Endothelial cell of coronary artery (primary cell): ENCODE measurements at places on chromosomes 2 and 18. TPM values are rescaled to one million over a fixed set of nuclear protein-coding genes. Genes with fewer than 3 reads are reported as not detected.

SCN3A gene
- 0.09 TPM in 1 of 2 replicates, not detected in the other for total RNA-seq

TSPYL6 gene
- total RNA-seq, result not detected in 2 replicates

LRRC30 gene
- total RNA-seq, result not detected in 2 replicates

SDC1 gene
- 0.47 and 1.5 TPM in 2 replicates for total RNA-seq

TEKT4 gene
- total RNA-seq, result not detected in 2 replicates

FBXO15 gene
- 0.09 and 0.38 TPM in 2 replicates for total RNA-seq

HOXD4 gene
- 0.36 and 2.8 TPM in 2 replicates for total RNA-seq

NAT8 gene
- not detected in 2 replicates for total RNA-seq

RAD51AP2 gene
- not detected in 2 replicates for total RNA-seq

FOXD4L1 gene
- total RNA-seq, result 0.18 TPM in 1 of 2 replicates, not detected in the other

SLC30A3 gene
- not detected in 2 replicates for total RNA-seq

FN1 gene
- total RNA-seq, result 3,205 and 7,933 TPM in 2 replicates

NEUROD1 gene
- not detected in 2 replicates for total RNA-seq

FHOD3 gene
- 0.94 and 4.0 TPM in 2 replicates for total RNA-seq

RFX8 gene
- 0.28 and 0.81 TPM in 2 replicates for total RNA-seq

SCYGR4 gene
- total RNA-seq, result not detected in 2 replicates

DAW1 gene
- 6.6 and 15.2 TPM in 2 replicates for total RNA-seq

ANKRD30B gene
- total RNA-seq, result not detected in 2 replicates

IWS1 gene
- 44.4 and 53.7 TPM in 2 replicates for total RNA-seq

POMC gene
- total RNA-seq, result 0.09 and 0.66 TPM in 2 replicates

C2orf81 gene
- total RNA-seq, result 0.09 and 0.19 TPM in 2 replicates

KCNF1 gene
- total RNA-seq, result 0.09 and 1.9 TPM in 2 replicates

SPP2 gene
- not detected in 2 replicates for total RNA-seq

POTEE gene
- total RNA-seq, result 0.09 and 0.19 TPM in 2 replicates

STK39 gene
- total RNA-seq, result 5.5 and 9.6 TPM in 2 replicates

ADRA2B gene
- not detected in 2 replicates for total RNA-seq

MAP3K19 gene
- total RNA-seq, result not detected in 2 replicates

SNTG2 gene
- not detected in 2 replicates for total RNA-seq

GALNT14 gene
- 0.45 TPM in 1 of 2 replicates, not detected in the other for total RNA-seq

ZNF407 gene
- 17.2 and 17.3 TPM in 2 replicates for total RNA-seq

PAX8 gene
- total RNA-seq, result 0.28 TPM in 1 of 2 replicates, not detected in the other

LBX2 gene
- total RNA-seq, result 1.4 and 2.1 TPM in 2 replicates

C18orf54 gene
- total RNA-seq, result 4.7 and 5.5 TPM in 2 replicates
